ENCODE measurements at places on chromosomes 5 and 9.

GRCh38 chr5:150411245-150411979, 1.3 kb downstream of the CD74 start:
- no peak for DNase-seq

DNA sequence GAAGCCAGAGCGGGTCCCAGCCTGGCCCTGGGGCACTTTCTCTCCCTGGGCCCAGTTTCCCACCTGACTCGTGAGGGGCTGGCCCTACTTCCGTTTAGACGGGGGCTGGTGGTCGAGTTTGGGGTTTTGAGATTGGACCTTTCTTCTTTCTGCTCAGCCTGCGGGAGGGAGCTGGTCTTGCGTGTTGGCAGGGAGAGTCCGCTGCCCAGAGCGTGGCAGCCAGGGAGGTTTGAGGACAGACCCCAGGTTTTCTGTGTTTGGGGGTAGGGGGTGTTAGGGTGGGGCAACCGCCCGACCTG, 6.0 kb upstream of the PITX1 start:
- DNase-seq, result no peak

DNA sequence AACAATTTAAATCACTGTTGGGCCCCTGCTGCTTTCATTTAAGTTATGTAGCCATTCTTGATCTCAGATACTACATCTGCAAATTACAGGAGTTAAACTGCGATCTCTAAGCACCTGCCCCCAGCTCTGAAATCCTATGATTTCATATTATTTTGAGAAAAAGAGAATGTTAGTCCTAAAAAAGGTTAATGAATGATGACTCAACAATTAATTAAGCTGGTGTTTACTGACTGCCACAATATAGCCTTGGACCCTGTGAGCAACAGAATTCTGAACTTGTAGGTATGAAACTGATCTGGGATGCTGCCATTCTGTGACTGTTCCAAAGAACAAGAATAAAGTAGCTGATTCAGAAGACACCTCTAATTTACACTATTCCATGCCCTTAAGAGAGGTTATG, 124.4 kb upstream of the FBXL7 start:
- no peak for DNase-seq

- no peak for DNase-seq
These were observed 545.2 kb downstream of the CSNK1G3 start for GRCh38 chr5:124056991-124057723.

GRCh38 chr9:16202914-16203728, 650.3 kb downstream of the CCDC171 start:
- DNase-seq, result no peak

- DNase-seq, result no peak
These were observed 144.6 kb downstream of the CCDC171 start for GRCh38 chr9:15697446-15697851.

- no peak for DNase-seq
These were observed 17.0 kb upstream of the ZFR start for GRCh38 chr5:32461441-32462120.

- DNase-seq, result no peak
These were observed 132.6 kb downstream of the MRPL36 start for GRCh38 chr5:1666812-1667588.

GRCh38 chr5:67021031-67021430, 175.6 kb downstream of the CD180 start:
- no peak for DNase-seq

- no peak for DNase-seq
These were observed 4.8 kb upstream of the P4HA2 start for GRCh38 chr5:132232465-132232864.

DNA sequence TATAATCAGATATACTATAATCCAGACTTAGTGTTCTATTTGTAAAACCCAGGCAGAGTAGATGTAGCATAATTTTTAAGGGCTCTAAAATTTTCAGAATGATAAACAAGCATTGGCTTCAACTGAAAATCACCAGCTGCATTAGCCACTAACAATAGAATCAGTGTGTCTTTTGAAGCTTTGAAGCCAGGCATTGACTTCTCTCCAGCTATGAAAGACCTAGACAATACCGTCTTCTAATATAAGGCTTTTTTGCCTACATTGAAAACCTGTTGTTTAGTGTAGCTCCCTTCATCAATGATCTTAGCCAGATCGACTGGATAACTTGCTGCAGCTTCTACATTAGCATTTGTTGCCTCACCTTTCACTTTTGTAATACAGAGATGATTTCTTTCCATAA, 1877.3 kb upstream of the ACO1 start:
- DNase-seq, result no peak

DNA sequence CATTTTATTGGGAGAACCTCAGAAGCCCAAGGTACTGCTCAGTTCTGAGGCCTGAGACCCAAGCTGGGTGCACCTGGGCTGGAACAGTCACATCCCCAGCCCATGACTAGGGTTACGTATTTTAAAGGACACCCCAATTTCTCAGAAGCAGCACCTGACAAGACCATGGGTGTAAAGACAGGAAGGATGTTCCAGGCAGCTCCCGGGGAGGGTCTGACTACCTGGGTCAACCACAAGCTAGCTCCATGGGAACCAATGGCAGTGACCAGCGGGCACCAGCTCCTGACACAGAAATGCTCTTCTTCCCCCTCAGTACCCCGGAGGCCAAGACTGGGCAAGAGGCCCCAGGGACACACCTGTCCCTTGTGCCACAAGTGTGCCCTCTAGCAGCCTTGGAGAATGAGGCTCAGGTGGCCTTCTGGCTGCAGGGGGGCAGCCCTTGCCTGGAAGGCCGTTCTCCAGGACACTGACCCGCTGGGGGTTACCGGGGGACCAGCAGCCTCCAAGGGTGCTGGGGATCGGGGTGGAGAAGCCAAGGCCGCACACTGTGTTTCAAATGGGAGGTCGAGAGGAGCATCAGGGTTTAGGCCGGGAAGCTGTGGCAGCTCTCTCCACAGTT, 52.6 kb downstream of the IPPK start:
- no peak for DNase-seq

DNA sequence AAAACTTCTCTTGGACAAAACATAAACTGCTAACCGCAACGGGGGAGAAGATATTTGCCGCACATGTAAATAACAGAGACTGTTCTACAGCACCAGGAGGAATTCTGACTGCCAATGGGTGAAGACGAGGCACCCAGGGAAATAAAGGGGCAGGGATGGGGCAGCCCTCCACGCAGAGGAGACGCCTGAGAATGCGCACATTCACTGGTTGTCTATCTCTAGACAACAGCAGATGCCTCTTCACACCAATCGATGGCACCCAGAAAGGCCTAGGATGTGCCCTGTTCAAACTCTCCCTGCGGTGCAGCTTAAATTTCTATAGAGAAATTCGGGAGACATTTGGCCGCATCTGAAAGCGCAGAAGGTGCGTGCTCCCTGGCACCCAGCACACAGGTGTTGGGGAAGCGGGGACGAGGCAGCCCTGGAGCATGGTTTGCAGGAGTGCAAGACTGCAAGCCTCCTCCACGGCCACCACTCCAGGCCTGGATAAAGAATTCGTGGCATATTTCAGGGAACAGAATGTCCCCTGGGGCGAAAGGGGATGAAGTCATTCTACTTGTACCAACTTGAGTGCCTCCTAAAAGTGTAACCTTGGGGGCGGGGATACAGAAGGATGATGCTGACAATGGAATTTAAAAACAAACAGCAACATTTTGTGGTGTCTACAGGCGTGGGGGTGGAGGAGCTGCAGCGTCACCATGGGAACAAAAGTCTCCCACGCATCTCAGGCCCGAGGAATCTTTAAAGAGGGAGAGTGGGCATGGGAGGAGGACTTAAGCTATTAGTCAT, 6.3 kb upstream of the IRX2 start:
- DNase-seq, result no peak

- no peak for DNase-seq
These were observed 37.3 kb upstream of the TMEM252 start for GRCh38 chr9:68577774-68578591.

DNA sequence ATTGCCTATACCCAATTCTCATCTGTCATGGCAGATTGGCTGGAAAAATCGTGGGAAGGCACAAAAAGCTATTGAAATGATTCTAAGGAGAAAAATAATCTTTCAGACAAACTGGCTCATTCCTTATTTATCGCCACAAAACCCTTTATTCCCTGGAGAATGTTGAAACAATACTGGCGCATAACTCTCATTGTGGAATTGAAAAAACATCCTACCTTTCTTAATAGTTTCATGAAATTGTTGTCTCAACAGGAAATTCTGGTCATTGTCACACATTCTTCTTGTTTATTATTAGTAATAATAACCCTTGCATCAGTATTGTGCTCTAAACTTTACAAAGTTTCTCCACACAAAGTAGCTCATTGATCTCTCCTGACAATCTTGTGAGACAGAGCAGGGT, 48.9 kb upstream of the COL15A1 start:
- no peak for DNase-seq

DNA sequence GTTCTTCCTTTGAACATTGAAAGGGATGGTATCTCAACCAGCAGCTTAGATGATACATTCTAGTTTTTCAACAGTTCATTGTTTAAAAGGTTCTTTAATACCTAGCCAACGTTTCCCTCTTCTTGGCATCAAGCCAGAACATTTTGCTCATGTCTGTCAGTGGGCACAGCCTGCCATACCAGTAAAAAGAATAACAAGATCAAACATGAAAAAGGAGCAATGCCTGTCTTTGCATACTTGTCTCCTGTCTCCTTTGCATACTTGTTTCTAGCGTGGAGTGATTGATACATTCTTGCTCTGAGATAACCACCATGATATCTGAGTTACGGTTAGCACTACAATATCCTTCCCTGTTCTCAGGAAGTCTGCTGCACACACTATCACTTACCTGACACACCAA, 248.6 kb upstream of the DAPK1 start:
- no peak for DNase-seq

DNA sequence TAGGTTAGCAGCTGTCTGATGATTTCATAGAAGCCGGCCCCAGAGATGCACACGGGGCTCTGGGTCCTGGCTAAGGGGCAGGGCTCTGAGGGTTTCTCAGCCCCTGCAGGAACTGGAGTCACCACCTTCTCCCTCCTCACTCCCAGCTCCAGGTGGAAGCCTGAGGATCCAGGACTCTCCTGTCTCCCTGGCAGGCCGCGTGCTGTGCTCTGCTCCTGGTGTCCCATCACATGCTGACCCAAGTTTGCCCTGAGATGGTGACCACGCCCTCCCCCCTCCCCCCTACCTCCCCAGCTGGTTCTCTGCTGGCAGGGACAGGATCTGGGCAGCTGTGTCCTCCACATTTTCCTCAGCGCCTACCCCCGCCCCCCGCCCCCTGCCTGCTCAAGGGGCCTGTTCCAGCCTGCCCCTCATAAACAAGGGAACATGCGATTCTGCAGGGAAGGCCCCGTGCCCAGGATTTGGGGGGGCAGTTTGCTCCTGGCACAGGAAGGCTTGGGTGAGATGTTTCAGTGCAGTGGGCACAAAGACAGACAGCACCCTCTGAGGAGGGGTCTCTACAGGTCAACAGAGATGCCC, 87.4 kb downstream of the PSD2 start:
- no peak for DNase-seq

- DNase-seq, result no peak
These were observed 248.6 kb upstream of the KLF4 start for GRCh38 chr9:107737987-107738743.

GRCh38 chr5:133147411-133147810, 95.6 kb downstream of the HSPA4 start:
- no peak for DNase-seq

DNA sequence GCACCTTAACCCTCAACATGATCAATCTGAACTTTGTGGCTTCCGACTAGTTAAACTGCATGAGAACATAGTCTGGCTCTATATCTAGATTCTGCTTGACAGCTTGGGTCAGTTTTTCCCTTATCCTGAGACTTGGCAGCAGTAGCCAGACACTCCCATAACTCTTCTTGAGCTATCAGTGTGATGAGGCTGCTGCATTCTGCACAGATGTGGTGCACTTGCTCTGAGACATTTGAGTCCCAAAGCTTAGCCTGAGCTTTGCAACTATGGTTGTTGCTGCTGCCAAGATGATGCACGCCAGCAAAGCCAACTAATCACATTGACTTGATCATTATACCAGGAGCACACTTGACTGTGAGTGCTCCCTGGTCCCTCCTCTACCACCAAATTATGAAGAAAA, 36.2 kb downstream of the MOCS2 start:
- DNase-seq, result no peak

- no peak for DNase-seq
These were observed 723 bp downstream of the PPP1R26 start for GRCh38 chr9:135480071-135480939.

- DNase-seq, result no peak
These were observed 3.2 kb downstream of the CIZ1 start for GRCh38 chr9:128188209-128188608.

- no peak for DNase-seq
These were observed 19.1 kb downstream of the GFI1B start for GRCh38 chr9:132997591-132997990.

DNA sequence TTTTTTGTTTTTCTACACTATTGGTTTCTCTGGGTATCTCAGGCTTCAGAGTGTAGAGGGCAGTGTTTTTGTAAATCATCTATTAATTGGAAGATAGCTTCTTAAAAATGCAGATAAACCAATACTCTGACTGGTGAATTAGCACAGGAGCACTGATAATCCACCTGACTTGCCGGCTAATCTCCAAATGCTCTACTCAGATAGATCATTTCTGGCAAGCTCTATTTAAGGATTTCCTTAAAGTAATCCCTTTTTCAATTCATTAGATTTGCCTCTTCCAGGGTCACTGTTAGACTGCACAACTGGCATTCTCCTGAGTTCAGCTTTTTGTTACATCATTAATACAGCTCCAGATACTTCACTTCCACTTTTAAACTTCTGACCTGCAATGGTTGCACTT, 1390.3 kb upstream of the NUDT12 start:
- DNase-seq, result no peak

- no peak for DNase-seq
These were observed 149.9 kb upstream of the FBN2 start for GRCh38 chr5:128687930-128688329.

GRCh38 chr9:109811876-109812275, 31.9 kb downstream of the PALM2AKAP2 start:
- no peak for DNase-seq

DNA sequence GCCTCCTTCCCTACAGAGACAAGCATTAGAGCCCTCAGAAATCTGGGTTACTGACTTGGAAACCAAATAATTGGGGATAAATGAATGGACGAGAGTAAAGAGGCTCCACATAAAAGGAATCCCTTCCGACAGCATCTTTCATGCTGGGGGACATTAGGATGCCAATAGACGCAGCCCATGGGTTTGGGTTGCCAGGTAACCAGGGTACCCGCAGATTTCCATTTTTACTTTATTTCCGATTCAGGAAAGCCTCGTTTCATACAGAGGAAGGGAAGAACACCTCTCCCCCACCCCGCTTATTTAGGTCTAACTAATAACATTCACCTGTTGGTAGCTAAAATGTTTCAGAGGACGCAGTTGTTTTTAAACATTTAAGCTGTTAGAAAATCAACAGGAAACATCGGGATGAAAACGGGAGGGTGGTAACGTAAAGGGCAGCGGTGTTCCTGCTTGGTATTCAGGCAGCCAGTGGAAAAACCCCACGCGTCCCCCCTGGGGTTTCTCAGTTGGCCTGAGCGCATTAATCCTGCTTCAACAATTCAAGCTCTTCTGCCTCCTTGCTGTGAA, 179.5 kb downstream of the YTHDC2 start:
- DNase-seq, result no peak

- no peak for DNase-seq
These were observed 6.8 kb downstream of the HBEGF start for GRCh38 chr5:140339636-140340035.
